ENCODE measurements at places on chromosomes 2 and 18.

DNA sequence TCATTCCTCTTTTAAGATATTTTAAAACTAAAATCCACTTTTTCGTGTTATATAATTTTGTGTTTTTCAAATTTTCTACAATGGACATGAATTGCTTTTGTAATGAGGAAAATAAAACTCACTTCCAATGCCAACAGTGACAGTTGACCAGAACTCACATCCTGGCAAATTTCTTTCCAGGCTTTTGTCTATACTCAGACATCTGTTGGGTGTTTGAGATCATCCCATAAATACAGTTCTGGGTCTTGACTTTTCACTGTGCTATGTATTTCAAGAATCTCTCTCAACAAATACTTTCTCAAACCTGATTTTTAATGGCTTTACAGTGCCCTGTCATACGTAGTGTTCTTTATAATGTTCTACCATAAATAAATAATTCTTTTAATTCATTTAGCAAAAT is 57.6 kb downstream of the RPL37A start:
- DNase-seq: no peak

DNA sequence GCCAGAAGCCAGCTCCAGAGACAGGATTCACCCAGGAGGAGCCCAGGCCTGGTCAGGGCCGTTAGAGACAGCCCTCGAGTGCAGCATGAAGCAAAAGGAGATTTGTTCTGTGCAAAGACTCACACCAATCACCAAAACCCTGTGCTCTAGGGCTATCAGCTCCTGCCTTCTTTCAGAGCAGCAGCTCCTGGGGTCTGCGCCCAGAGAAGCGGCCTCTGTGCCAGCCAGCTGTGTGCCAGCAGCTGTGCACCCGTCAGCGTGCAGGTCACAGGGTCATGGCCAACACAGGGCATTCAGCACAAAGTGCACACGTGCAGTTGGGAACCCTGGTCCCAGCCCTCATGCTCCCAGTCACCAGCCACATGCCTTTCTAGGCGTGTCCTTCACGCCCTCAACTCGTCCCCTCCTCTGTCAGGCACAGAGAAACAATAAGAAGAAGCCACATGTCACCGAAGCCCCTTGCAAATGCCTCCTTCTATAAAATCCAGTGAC is 49.3 kb downstream of the ZNF516 start:
- DNase-seq: no peak

- DNase-seq: no peak
These were observed 363.5 kb downstream of the CBLN2 start for GRCh38 chr18:72180689-72181088.

GRCh38 chr18:48656176-48656575 is 117.3 kb downstream of the CTIF start:
- no peak for DNase-seq

DNA sequence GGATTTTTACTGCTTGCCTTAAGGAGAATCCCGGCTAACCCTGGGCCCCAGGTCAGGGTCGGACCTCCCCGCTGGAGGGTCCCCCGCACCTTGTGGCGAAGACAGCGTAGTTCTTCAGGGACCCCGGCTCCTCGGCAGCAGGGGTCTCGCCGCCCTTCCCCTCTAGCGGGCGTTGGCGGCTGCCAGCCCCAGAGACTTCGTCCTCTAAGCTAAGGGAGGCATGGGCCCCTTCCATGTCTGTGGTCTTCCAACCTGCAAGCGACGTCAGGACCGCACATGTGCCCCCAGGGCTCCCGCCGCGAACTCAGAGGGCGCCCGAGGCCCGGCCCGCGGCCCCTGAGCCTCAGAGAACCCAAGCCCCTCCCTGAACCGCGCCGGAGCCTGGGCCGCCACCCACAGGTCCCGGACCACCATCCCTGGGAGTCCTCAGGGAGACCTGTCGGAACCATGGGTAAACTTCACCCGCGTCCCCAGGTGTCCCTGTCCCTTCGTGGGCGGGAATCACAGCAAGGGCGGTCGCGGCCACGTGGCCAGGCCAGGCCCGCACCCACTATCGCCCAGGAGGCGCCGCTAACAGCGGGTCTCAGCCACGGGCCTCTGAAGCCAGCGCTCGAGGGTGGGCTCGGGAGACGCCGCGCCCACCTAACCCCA is 562 bp downstream of the ANKMY1 start:
- no peak for DNase-seq

- DNase-seq: no peak
These were observed 530.8 kb upstream of the ZNF804A start for GRCh38 chr2:184067502-184067901.
